ENCODE measurements at places on chromosomes 16 and 17. TPM values are rescaled to one million over a fixed set of nuclear protein-coding genes. Genes with fewer than 3 reads are reported as not detected.

GRCh38 chr17:794876-795275 is 12.7 kb downstream of the MRM3 start:
- H3K27me3 ChIP-seq, result no peaks in the 10 kb centered on the region
- no peak for DNase-seq

GRCh38 chr16:16047761-16048160 is 98.3 kb downstream of the ABCC1 start:
- no peaks in the 10 kb centered on the region for H3K27me3 ChIP-seq
- no peak for DNase-seq
- peaks cover 75% of the 10 kb centered on the region for H3K36me3 ChIP-seq
- H3K4me1 ChIP-seq, result peaks cover 10% of the 10 kb centered on the region

DNA sequence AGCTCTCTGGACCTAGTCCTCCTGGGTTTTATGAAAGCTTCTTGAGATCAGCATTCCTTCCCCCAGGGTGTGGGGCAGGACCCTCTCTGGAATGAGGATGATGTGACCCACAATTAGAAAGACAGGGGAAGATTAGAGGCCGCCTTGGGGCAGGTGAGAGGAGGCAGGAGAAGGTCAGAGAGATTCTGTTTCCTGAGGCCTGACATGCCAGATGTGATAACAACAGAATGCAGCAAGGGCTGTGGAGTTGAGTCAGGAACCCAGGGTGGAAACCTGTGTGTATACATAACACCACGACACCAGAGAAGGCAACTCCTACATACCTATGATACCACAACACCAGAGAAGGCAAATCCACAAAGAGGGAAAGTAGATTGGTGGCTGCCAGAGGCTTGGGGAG is 5.4 kb upstream of the SLC5A10 start:
- no peaks in the 10 kb centered on the region for H3K36me3 ChIP-seq
- H3K4me3 ChIP-seq, result no peak overlapping the region
- no peaks in the 10 kb centered on the region for H3K27me3 ChIP-seq
- no peak for DNase-seq

GRCh38 chr17:39193346-39193745 is 4.1 kb downstream of the CACNB1 start:
- H3K4me3 ChIP-seq, result no peak overlapping the region
- H3K27me3 ChIP-seq, result no peaks in the 10 kb centered on the region
- peaks cover 21% of the 10 kb centered on the region for H3K4me1 ChIP-seq
- no peak overlapping the region for H3K27ac ChIP-seq
- no peak for DNase-seq

DNA sequence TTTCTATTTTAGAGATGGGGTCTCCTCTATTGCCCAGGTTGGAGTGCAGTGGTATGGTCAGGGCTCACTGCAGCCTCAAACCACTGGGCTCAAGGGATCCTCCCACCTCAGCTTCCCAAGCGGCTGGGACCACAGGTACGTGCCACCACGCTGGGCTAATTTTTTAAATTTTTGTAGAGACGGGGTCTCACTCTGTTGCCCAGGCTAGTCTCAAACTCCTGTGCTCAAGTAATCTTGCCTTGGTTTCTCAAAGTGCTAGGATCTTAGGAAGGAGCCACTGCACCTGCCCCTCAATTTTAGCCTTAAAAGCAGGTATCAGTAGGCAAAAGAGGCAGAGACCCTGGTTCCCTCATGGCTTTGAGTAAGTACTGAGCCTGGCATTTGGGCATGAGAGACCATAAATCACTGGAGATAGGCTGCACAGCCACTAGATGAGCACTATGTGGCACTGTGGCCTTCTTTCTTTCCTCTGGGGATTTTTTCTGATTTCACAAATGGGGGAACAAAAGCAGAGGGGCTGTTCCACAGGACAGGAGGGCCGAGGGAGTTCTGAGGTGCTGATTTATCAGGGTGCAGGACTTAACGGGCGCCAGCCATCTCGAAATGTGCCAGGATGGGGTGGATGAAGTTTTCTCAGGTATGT is 82.2 kb downstream of the PLXDC1 start:
- no peaks in the 10 kb centered on the region for H3K36me3 ChIP-seq
- H3K27ac ChIP-seq, result no peak overlapping the region
- no peaks in the 10 kb centered on the region for H3K27me3 ChIP-seq

DNA sequence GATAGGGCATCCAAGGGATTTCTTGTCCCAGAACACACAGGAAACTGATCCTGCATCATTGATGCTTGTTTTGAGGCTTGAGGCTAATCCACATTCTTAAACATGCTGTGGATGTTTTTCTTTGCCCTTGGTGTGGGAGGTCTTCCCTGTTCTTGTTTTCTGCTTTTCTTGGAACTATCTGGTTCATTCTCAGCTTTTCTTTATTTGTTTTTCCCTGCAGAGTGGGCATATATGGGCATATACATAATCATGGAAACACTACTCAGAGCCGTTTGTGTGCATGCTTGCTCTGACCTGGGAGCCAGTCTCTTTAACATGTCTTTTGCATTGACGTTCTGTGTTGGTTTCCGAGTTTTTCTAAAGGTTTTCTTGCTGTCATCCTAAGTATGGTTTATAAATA is 300.0 kb downstream of the SNX29 start:
- H3K27me3 ChIP-seq, result no peaks in the 10 kb centered on the region
- DNase-seq, result no peak
- no peak overlapping the region for H3K27ac ChIP-seq
- H3K4me1 ChIP-seq, result no peaks in the 10 kb centered on the region
- no peaks in the 10 kb centered on the region for H3K36me3 ChIP-seq

KRT31 gene
- not detected for total RNA-seq

C16orf95 gene
- 1.6 TPM for total RNA-seq

CHMP6 gene
- 41.4 TPM for total RNA-seq

CD300LB gene
- total RNA-seq, result 0.17 TPM

GRCh38 chr16:85688586-85689284 is at the start of gene GINS2:
Gene GINS2, minus strand, starts transcription at chr16:85688954. Its CDS starts 56 bp downstream, at chr16:85688898.
- peaks cover 23% of the 10 kb centered on the region for H3K4me1 ChIP-seq
- no peaks in the 10 kb centered on the region for H3K36me3 ChIP-seq
- peak within 1 kb of the TSS; percentile 75 for H3K4me3 ChIP-seq
- DNase-seq, result peak; percentile 88
- H3K27ac ChIP-seq, result peak within 1 kb of the TSS; percentile 34
- H3K27me3 ChIP-seq, result no peaks in the 10 kb centered on the region

SOX8 gene
- 3.4 TPM for total RNA-seq

TMEM114 gene
- not detected for total RNA-seq

NOXO1 gene
- total RNA-seq, result 0.47 TPM

TEX14 gene
- total RNA-seq, result 1.3 TPM

- no peaks in the 10 kb centered on the region for H3K27me3 ChIP-seq
- peaks cover 42% of the 10 kb centered on the region for H3K4me1 ChIP-seq
- no peak overlapping the region for H3K27ac ChIP-seq
- H3K36me3 ChIP-seq, result no peaks in the 10 kb centered on the region
- peak; percentile 7 for DNase-seq
Observed at GRCh38 chr16:87463722-87464690, 28.8 kb downstream of the ZCCHC14 start.

- H3K27ac ChIP-seq, result no peak overlapping the region
- H3K4me3 ChIP-seq, result no peak overlapping the region
- H3K27me3 ChIP-seq, result no peaks in the 10 kb centered on the region
Observed at GRCh38 chr17:79242873-79243602, 168.4 kb downstream of the ENGASE start.

GRCh38 chr16:30927789-30928378 is 4.5 kb downstream of the FBXL19 start:
- peaks cover 13% of the 10 kb centered on the region for H3K36me3 ChIP-seq
- H3K4me3 ChIP-seq, result no peak overlapping the region

DNA sequence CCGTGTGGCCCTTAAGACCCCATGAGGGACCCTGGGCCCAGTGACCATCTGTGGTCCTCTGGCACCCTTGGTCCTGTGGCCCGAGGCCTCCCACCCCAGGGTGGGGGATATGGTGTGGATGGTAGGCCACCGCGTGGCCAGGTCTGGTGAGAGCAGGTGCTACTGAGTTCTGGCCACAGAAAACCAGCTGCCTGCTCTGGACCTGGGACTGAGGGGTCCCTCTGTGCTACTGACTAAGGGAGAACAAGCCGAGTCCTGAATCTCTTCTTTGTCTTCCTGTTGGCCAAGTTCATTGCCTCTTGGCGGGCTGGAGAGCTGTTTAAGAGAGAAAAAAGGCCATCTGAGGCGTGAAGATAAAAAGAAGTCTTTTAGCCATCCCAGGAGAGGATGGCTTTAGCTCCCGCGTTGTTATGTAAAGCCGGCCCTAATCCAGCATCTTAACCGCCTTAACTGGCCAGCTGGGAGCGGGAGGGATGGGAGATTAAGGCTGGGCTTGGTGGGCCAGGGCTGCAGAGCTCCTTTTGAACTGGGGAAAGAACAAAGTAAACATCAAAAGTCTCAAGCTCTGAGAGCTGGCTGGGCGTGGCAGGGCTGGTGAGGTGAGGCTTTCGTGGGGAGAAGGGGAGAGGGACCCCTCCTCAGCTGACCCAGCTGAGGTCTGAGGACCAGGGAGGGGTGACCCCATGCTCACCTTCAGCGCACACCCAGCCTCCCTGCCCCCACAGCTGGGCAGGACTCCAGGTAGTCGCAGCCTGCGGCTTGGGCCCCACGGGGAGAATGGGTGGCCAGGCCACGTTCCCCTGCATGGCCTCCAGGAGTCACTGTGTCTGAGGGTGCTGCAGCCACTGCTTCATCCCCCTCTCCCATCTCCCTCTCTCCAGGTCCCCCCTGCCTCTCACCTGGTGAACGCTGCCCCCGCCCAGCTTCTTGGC is 62.4 kb downstream of the NKD1 start:
- no peak overlapping the region for H3K27ac ChIP-seq
- no peak for DNase-seq
- H3K36me3 ChIP-seq, result no peaks in the 10 kb centered on the region
- H3K4me3 ChIP-seq, result no peak overlapping the region
- no peaks in the 10 kb centered on the region for H3K27me3 ChIP-seq

PRCD gene
- not detected for total RNA-seq

- no peaks in the 10 kb centered on the region for H3K4me1 ChIP-seq
- no peaks in the 10 kb centered on the region for H3K36me3 ChIP-seq
- DNase-seq, result no peak
- no peak overlapping the region for H3K27ac ChIP-seq
- no peaks in the 10 kb centered on the region for H3K27me3 ChIP-seq
Observed at GRCh38 chr17:77228241-77228752, 87.5 kb downstream of the SEC14L1 start.

- H3K4me3 ChIP-seq, result no peak overlapping the region
- peaks cover 15% of the 10 kb centered on the region for H3K4me1 ChIP-seq
- H3K27me3 ChIP-seq, result no peaks in the 10 kb centered on the region
- H3K27ac ChIP-seq, result no peak overlapping the region
- peaks cover 30% of the 10 kb centered on the region for H3K36me3 ChIP-seq
- no peak for DNase-seq
Observed at GRCh38 chr17:63639125-63639524, 16.9 kb downstream of the MAP3K3 start.

DNA sequence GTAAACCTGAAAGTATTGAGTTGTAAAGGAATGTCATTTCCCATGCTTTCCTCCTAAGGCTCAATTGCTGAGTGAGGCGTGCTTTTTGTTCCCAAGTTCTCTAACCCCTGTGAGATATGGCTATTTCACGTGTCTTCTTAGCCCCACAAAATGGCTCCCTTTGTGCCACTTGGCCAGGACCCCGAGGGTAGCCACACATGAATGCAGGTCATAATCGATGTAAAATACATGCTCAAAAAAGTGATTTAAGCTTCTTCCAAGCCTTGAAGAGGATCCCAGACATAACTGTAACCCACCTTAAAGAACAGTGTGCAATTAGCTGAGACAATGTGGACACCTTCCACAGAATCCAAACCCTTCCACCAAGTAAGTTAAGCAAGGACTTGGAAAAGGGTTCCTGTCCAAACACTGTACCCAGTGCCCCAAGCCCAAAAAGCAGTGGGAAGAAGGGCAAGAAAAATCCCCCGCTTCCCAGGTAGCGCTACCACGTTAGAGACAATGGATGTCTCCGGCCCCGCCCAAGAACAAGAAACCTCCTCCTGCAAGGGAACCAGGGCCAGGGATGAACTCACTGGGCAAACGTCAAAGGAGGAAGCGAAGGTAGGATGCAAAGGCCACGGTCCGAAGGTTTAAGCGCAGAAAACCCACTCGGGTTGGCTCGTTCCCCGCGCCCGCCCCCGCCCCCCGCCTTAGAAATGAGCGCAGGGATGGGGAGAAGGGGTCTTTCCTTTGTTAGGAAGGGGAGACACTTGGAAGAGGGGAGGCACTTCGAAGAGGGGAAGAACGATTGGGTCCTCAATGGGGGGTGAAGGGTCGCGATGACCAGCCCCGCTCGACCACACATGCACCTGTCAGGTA is 1.2 kb downstream of the JPT1 start:
- no peaks in the 10 kb centered on the region for H3K36me3 ChIP-seq
- peak overlapping the region; percentile 63 for H3K27ac ChIP-seq
- peaks cover 24% of the 10 kb centered on the region for H3K4me1 ChIP-seq
- peak overlapping the region; percentile 85 for H3K4me3 ChIP-seq
- H3K27me3 ChIP-seq, result no peaks in the 10 kb centered on the region

GRCh38 chr16:73036074-73036826 is 11.7 kb downstream of the ZFHX3 start:
- DNase-seq, result no peak
- H3K36me3 ChIP-seq, result no peaks in the 10 kb centered on the region
- no peak overlapping the region for H3K27ac ChIP-seq
- no peaks in the 10 kb centered on the region for H3K4me1 ChIP-seq
- H3K4me3 ChIP-seq, result no peak overlapping the region

DNA sequence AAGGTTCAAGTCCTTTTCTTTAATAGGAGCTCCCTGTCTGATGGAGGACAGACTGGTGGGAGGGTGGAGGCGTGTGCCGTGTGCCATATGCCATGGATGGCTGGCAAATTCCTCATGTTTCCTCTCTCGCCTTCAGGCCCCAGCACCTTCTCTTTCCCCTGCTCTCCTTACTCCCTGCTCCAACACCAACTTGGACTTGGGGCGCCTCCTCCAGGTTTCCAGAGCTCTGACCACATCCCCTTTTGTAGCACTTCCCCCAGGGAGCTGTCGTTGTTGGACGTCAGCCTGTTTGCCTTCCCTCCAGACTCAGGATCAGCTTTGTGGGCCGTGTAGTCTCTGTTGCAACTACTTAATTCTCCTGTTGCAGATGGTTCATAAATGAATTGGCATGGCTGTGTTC is 30.7 kb downstream of the TMC7 start:
- H3K27me3 ChIP-seq, result no peaks in the 10 kb centered on the region
- no peak overlapping the region for H3K27ac ChIP-seq
- no peaks in the 10 kb centered on the region for H3K36me3 ChIP-seq
- no peak overlapping the region for H3K4me3 ChIP-seq
- DNase-seq, result no peak

ARHGDIG gene
- total RNA-seq, result not detected

Measured in CD4-positive, alpha-beta memory T cell (primary cell).